ENCODE measurements at places on chromosomes 6 and 20.

- no peak for DNase-seq
Observed at GRCh38 chr6:170150590-170150945, 140.3 kb downstream of the DLL1 start.

DNA sequence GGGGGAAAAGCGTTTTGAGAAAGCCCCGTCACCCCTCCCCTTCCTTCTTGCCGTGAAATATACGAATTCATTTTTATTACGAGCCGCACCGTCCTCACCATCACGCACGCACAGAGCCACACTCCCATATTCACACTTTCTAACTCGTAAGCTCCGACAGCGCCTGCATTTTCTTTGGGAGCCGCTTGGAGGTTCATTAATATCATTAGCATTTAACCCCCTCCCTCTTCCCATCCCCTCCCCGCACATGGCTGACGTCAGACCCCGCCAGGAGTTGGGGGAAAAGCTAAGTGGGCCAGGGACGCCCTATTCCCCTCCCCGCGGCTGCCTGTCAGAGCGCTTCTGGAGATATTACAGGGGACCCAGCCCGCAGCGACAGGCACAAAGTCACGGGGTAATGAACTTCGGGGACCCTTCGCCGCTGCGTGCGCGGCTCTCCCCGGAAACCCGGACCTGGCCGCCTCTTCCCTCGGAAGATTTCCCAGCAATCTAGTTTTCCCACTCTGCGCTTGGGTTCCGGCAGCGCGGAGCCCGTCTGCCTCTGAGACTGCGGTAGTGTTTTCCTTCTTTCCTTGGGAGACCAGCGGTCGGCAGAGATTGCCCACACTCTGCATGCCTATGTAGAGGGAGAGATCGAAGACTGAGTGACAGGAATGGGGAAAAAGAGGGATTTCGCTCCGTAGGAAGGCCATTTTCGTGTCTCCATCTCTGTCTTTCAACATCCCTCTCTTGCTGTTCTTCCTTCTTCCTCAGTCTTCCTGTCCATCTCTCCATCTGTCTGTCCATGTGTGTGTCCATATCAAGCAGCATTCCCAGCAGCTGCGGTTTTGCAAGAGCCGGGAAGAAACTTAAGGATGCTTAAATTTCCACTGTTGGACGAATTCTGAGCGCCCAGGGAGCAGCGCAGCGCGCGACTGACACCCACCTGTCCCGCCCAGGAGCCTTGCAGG, at the start of gene NR2E1:
NR2E1 (plus strand) TSS at position 309 of the 950 bp plus-strand sequence. CDS start 744 bp downstream, outside the sequence.
- DNase-seq = no peak

GRCh38 chr20:45037050-45037449, 63.9 kb downstream of the KCNS1 start:
- no peak for DNase-seq

DNA sequence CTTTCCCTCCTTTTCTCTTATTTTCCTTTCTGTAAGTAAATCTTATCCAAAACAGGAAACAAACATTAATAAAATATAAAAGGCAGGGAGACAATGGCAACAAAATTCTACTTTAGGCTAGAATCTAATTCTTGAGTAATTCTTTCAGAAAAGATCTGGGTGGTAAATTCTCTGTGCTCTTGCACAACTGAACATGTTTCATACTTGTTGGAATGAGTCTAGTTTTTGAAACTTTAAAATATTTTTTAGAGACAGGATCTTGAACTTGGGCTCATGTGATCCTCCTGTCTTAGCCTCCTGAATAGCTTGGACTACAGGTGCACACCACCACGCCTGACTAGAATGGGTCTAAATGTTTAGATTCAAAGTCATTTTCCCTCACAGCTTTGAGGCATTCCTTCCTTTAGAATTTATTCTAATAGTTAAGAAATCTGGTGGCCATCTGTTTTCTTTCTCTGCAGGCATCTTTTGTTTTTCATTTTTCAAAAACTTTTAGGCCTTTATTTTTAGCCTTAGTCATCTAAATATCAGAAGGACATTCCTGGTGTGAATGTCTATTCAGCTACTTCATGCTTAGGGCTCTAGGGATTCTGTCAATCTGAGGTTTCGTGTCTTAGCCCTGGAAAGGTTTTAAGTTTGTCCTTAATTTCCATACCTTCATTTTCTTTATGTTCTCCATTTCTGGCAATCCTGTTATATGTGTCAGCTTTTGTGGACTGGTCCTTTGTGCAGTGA, 76.5 kb downstream of the CDKAL1 start:
- DNase-seq = no peak

GRCh38 chr20:13105864-13106457, 97.2 kb downstream of the SPTLC3 start:
- DNase-seq = no peak

GRCh38 chr6:28107506-28107905, 16.9 kb upstream of the ZSCAN16 start:
- no peak for DNase-seq

- DNase-seq = no peak
Observed at GRCh38 chr6:137412562-137412961, 81.6 kb downstream of the OLIG3 start.

GRCh38 chr20:4156411-4156810, 141.1 kb upstream of the RNF24 start:
- DNase-seq = no peak

- no peak for DNase-seq
Observed at GRCh38 chr20:57600320-57601210, 19.7 kb downstream of the ZBP1 start.

DNA sequence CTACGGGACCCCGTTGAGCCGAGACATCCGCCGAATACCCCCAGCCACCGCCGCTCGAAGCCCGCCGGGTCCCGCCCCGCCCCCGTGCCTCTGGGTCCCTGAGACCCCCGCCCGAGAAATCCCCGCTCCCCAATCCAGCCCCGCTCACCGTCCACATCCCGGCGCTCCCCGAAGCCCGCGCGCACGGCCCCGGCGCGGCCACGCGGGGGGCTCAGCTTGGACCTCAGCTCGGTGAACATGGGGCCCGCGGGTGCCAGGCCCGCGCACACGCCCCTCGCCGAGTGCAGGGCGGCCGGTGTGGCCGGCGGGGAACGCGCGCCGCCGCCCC, 249 bp downstream of the SAMD10 start:
- DNase-seq = no peak

DNA sequence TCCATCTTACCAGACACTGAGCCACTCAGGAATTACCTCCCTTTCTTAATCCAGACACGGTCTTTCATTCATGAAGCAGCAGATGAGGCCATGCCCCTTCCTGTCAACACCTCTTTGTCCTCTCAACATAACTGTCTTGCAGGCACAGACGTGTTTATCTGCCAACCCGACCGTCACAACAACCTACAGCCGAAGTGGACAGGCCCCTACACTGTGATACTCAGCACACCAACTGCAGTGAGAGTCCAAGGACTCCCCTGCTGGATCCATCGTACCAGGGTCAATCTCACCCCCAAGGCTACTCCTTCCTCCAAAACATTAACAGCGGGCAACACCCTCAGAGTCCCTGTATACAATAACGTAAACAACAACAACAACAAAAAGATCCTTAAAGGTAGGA, 30.6 kb upstream of the ULBP3 start:
- DNase-seq = no peak

DNA sequence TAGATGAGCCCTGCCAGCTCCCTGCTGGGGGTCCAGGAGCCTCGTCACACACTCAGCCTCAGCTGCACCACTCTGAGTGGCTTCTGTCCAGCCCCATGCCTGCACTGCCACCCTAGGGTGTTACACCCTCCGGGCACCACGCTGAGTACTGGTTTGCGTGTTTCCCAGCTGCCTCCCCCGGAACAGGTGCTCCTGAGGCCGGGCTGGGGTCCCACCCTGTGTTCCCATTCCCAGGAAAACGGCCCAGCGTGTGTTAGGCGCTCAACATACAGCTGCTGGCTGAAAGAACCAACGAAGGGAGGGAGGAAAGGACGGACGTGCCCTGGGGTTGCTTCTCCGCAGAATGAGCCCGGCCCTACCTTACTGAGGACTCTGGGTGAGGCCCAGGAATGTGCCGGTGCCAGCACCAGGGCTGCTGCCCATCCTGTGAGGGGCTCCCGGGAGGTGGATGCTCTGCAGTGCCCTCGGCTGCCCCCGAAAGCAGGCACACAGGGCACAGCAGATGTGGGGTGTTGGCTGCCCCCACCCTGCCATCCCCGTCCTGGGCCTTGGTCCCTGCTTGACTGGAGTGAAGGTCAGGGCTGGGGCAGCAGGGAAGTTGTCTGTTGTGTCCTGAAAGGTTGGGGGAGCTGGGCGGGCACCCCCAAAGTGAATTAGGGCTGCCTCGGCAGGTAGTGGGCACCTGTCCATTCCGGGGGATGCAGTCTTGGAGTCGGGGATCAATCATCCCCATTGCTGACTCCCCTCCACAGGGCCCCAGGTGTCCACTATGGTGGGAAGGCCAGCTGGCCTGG, 16.3 kb downstream of the LAMA5 start:
- DNase-seq = no peak

DNA sequence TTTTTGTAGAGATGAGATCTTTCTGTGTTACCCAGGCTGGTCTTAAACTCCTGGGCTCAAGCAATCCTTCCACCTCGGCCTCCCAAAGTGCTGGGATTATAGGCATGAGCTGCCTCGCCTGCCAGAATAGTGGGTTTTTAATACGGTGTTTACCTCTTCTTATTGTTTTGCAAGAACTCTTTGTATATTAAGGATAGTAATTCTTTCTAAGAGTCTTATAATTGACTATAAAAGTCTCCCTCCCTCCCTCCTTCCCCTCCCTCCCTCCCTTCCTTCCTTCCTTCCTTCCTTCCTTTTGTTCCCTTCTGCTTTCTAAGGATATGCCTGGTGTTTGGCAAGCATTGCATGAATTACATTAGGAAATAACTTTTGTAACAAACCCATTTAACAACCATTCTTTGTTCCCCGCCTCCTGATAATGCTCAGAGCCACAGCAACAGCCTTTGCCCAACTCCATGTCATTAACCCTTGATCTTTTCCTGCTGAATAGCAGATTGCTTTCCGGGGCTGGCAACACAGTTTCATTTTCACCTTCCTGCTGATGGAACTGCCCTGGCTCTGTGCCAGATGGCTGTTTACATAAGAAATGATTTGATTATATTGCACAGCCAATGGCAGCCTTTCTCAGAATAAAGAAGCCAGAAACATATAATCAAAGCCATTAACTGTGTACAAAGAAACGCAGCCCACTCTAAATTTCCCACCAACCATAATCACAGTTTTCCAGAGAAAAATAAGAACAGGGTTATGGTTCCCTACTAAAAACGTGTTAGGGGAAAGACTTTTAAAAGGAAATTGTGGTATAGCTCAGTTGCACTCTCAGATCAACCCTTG, 143.7 kb upstream of the PTPN1 start:
- no peak for DNase-seq

DNA sequence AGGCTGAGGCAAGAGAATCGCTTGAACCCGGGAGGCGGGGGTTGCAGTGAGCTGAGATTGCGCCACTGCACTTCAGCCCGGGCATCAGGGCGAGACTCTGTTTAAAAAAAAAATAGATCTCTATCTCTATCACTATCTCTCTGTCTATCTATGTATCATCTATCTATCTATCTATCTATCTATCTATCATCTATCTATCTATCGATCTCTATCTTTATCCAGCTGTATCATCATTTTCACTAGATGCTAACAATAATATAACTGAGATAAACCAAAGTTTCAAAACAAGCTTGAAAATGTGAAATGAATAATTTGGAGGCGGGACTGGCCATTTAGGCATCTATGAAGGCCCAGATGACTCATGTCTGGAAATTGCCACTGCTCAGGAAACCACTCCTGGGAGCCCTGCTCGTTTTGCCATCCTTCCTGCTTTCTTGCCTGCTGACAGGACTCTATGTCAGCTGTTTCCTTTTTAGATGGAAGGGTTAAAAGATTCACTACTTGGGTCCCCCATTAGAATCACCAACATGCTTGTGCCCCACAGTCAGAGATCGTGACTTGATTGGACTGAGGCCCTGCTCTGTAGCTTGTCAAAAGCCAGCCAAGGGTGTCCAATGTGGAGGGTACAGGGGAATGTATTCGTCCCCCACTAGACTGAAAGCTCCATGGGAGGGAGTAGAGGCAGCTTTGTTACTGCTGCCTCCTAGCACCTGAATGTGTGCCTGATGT, 61.7 kb downstream of the UTRN start:
- no peak for DNase-seq

- DNase-seq = no peak
Observed at GRCh38 chr20:31573555-31574321, 31.4 kb upstream of the ID1 start.

DNA sequence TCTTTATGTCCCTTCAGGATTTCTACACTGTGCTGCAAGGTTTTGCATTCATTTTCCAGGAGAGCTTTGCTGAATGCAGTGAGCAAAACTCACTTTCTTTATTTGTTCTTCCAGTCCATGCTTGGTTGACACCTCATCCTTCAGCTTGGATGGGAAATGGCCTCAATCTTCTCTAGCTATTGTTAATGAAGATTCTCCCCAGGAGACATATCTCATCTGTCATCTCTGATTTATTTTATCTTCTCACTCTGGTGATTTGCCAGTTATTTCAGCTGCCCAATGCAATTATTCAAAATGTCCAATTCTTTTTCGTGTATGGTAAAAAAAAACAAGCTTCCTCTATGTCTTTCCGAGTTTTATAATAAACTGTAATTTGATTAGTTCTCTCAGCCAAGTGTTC, 77.9 kb upstream of the PAK5 start:
- no peak for DNase-seq
